ENCODE measurements at places on chromosomes 3 and 15. TPM values are rescaled to one million over a fixed set of nuclear protein-coding genes. Genes with fewer than 3 reads are reported as not detected.

Gene ERICH6
- not detected for total RNA-seq

Gene SCN11A
- 0.24 TPM for total RNA-seq

Gene SST
- not detected for total RNA-seq

Gene SHQ1
- total RNA-seq = 32.0 TPM

Gene NMNAT3
- total RNA-seq = 2.7 TPM

Gene TMEM207
- total RNA-seq = not detected

Gene P3H2
- not detected for total RNA-seq
